ENCODE measurements at places on chromosomes 4 and X. TPM values are rescaled to one million over a fixed set of nuclear protein-coding genes. Genes with fewer than 3 reads are reported as not detected.

Gene FAM184B
- not detected for total RNA-seq

GRCh38 chr4:140579278-140579677 is 10.5 kb upstream of the UCP1 start:
- H3K4me3 ChIP-seq, result no peak overlapping the region
- peaks cover 35% of the 10 kb centered on the region for H3K27me3 ChIP-seq
- DNase-seq, result no peak
- no peaks in the 10 kb centered on the region for H3K36me3 ChIP-seq
- no peaks in the 10 kb centered on the region for H3K4me1 ChIP-seq

DNA sequence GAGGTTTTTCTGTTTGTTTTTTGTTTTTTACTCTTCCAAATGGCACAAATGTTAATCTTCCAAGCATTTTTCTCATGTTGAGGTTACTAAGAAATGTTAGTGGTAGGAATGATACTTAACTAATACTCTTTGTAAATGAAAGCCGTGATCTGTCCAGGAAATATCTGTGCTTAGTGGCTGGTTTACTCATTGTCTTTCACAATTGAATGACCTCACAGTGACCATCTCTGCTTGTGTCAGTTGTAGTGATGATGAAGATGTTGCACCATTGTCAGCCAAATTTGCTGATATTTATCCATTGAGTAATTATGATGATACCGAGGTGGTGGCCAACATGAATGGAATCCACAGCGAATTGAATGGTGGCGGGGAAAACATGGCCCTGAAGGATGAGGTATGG is 93.5 kb downstream of the TNIP2 start:
- H3K27me3 ChIP-seq, result no peaks in the 10 kb centered on the region
- DNase-seq, result no peak
- H3K36me3 ChIP-seq, result peaks cover 42% of the 10 kb centered on the region
- H3K4me1 ChIP-seq, result peaks cover 4% of the 10 kb centered on the region
- no peak overlapping the region for H3K27ac ChIP-seq

- H3K36me3 ChIP-seq, result peaks cover 2% of the 10 kb centered on the region
- no peaks in the 10 kb centered on the region for H3K27me3 ChIP-seq
- no peak for DNase-seq
- H3K4me1 ChIP-seq, result peaks cover 36% of the 10 kb centered on the region
- peak overlapping the region; percentile 45 for H3K27ac ChIP-seq
- H3K4me3 ChIP-seq, result no peak overlapping the region
Observed at GRCh38 chrX:10049236-10049635, 82.1 kb downstream of the CLDN34 start.

- H3K4me3 ChIP-seq, result no peak overlapping the region
- no peak overlapping the region for H3K27ac ChIP-seq
- no peaks in the 10 kb centered on the region for H3K27me3 ChIP-seq
- DNase-seq, result no peak
Observed at GRCh38 chrX:33032700-33033099, 178.6 kb downstream of the DMD start.

DNA sequence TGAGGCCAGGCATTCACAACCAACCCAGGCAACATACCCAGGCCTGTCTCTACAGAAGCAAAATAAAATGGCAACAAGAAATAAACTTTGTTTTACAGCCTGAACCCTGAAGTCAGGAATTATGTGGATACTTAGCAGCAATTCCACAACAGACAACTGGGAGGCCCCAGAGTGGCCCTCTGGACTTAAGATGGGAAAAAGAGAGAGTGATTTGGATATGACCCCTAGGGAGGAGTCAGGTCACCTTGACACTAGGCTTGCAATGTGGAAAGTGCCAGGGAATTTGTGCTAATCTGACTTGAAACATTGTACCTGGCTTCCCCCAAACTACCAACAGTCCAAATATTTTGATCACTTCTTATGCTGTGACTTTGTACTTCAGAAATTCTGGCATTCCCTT is 193.1 kb downstream of the PARM1 start:
- DNase-seq, result no peak
- peak overlapping the region; percentile 86 for H3K27ac ChIP-seq
- H3K36me3 ChIP-seq, result peaks cover 5% of the 10 kb centered on the region
- peaks cover 6% of the 10 kb centered on the region for H3K4me1 ChIP-seq
- H3K27me3 ChIP-seq, result no peaks in the 10 kb centered on the region

Gene MAGEA4
- total RNA-seq, result not detected

GRCh38 chrX:41116948-41117347 is 31.7 kb downstream of the USP9X start:
- no peak for DNase-seq
- peaks cover 9% of the 10 kb centered on the region for H3K4me1 ChIP-seq
- H3K27me3 ChIP-seq, result no peaks in the 10 kb centered on the region
- H3K36me3 ChIP-seq, result no peaks in the 10 kb centered on the region

- peak overlapping the region; percentile 47 for H3K27ac ChIP-seq
- H3K4me3 ChIP-seq, result no peak overlapping the region
- no peak for DNase-seq
- H3K4me1 ChIP-seq, result peaks cover 24% of the 10 kb centered on the region
- peaks cover 18% of the 10 kb centered on the region for H3K27me3 ChIP-seq
Observed at GRCh38 chr4:6445403-6446129, 26.8 kb downstream of the PPP2R2C start.

GRCh38 chr4:81355136-81355535 is 116.6 kb downstream of the RASGEF1B start:
- no peaks in the 10 kb centered on the region for H3K36me3 ChIP-seq
- H3K27me3 ChIP-seq, result peaks cover 21% of the 10 kb centered on the region
- H3K27ac ChIP-seq, result no peak overlapping the region
- no peak for DNase-seq
